IPS DF 6.9 (cell line): ENCODE measurements at places on chromosomes 2 and 18.

DNA sequence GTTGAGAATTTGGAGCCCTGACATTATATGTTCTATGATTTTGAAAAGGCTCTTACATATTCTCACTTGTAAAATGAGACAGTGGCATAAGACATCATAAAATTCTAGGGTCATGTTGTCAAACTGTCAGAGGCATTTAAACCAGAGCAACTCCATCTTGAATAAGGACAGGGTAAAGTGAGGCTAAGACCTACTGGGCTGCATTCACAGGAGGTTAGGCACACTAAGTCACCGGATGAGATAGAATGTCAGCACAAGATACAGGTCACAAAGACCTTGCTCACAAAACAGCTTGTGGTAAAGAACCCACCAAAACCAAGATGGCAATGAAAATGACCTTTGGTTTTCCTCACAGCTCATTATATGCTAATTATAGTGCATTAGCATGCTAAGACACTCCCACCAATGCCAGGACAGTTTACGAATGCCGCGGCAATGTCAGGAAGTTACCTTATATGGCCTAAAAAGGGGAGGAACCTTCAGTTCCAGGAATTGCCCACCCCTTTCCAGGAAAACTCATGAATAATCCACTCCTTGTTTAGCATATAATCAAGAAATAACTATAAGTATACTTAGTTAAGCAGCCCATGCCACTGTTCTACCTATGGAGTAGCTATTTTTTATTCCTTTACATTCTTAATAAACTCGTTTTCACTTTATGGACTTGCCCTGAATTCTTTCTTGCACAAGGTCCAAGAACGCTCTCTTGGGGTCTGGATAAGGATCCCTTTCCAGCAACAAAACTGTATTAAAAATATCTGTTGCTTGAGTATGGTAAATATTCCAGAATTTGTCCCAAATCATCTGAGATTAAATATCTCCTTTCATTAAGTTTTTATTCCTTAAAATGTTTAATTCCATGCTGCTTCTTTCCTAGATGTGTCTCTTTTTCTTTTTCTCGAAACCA lies 406.4 kb downstream of the METTL4 start:
- no peak for DNase-seq

GRCh38 chr2:66428986-66429612 lies 5.8 kb upstream of the MEIS1 start:
- no peak for DNase-seq

DNA sequence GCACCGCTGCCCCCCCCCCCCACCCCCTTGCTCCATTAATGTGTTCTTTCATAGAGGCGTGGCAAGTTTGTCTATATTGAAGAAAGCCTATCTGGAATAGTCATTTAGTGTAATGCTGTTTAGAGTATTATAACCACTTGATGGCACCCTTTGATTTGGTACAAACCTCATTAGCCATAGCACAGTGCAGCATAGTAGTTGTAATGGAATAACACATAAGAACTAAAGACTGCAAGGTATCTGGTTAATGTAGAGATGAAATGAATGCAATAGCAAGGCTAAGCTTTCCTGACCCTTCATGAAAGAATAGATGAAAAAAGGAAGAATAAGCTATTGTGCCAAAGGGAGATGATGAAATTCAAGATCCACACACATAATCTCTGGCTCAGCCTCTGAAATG lies 81.9 kb downstream of the EHBP1 start:
- no peak for DNase-seq

DNA sequence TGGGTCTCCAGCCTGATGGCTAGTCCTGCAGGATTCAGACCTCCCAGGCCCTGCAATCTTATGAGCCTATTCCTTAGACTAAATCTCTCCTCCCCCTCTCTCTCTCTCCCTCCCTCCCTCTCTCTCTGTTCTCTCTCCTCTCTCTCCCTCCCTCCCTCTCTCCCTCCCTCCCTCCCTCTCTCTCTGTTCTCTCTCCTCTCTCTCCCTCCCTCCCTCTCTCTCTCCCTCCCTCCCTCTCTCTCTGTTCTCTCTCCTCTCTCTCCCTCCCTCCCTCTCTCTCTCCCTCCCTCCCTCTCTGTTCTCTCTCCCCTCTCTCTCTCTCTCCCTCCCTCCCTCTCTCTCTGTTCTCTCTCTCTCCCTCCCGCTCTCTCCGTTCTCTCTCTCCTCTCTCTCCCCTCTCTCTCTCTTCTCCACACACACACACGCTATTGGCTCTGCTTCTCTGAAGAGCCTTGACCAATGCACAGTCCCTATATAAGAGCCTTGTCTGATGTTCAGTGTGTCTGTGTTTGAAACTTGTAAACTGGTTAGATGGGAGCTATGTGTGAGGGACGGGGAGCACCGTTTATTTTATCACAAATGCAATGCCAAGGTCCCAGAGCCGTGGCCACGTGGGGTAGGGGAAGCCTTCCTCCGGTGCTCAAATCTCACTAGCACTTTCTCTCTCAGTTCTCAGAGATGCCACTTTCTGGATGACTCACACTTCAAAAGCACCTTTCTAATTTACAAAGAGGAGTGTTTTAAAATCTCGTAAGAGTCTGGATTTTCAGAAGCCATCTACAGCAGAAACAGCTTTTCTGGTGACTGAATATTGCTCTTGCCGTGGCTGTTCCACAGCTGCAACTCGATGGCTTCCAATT lies 9.4 kb upstream of the PRLH start:
- DNase-seq: no peak

DNA sequence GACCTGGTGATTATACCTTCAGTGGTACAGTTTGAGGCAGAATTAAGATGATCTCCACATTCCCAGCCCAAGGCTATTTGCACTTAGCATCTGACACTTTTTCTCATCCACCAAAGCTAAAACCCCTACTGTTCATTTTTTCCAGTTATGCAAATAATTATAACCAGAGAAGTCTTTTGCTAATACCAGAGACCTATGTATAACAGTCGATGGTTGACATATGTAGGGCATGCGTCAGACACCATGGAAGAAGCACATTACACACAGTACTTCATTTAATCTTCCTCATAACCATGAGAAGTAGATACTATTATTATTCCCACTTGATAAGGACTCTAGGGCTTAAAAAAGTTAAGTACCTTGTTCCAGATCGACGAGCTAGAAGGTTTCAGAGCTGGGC lies 36.5 kb downstream of the AP1S3 start:
- no peak for DNase-seq

GRCh38 chr2:203340791-203341487 lies 12.7 kb downstream of the ABI2 start:
- peak; percentile 27 for DNase-seq

DNA sequence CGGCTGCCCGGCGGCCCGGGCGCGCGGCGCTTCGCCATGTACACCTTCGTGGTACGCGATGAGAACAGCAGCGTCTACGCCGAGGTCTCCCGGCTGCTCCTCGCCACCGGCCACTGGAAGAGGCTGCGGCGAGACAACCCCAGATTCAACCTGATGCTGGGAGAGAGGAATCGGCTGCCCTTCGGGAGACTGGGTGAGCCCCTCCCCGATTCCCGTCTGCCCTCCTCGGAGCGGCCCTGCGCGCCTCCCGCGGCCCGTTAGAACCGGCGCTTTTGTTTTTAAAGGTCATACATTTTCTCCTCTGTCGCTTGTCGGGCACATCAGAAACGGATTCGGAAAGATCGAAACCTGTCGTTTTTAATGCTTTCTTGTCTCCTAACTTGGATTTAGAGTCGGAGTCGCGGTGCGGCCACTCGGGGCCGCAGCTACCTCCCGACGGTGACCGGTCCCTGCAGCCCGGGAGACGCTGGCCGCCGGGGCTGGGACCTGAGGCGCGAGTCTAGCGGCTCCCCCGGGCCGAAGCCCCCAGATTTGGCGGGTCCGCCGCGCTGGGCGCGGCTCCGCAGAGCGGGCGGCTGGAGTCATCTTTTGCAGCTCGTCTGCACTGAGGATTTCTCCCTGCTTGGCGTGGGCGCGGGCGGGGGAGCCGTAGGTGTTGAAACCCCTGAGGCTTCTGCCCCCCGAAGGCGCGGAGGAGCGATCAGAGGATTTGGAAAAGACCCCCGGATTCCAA lies 519 bp downstream of the TTL start:
- no peak for DNase-seq

- no peak for DNase-seq
These were observed 112.8 kb downstream of the GULP1 start for GRCh38 chr2:188404341-188405004.

- no peak for DNase-seq
These were observed 44.5 kb downstream of the ABHD3 start for GRCh38 chr18:21660078-21660477.

- DNase-seq: no peak
These were observed 103.7 kb downstream of the CTAGE1 start for GRCh38 chr18:22314001-22314400.

DNA sequence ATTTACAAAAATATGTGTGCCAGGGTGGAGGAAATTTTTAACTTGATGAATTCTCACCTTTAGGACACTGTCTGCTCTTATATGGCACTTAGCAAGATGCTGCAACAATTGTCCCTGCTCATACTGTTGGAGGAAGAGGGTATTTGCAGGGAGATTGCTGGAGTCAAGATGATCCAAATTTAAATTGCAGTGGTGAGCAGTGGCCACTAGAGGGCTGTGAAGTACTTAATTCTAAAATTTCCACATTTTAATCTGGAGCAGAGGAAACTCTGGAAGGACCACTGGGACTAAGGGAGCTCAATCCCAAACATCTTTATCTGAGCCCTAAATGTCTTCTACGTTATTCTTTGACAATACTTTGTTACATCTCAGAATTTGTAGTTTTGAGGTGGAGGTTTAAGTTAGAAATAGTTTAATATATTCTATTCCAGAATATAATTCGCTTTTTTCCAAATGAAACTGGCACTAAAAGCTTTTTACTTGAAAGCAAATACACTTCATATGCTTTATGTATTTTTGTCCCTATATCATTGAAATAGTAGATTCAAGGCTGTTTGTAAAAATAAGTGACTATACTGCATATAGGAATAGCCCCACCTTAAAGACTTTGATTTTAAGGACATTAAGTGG lies 33.0 kb upstream of the PTH2R start:
- no peak for DNase-seq

DNA sequence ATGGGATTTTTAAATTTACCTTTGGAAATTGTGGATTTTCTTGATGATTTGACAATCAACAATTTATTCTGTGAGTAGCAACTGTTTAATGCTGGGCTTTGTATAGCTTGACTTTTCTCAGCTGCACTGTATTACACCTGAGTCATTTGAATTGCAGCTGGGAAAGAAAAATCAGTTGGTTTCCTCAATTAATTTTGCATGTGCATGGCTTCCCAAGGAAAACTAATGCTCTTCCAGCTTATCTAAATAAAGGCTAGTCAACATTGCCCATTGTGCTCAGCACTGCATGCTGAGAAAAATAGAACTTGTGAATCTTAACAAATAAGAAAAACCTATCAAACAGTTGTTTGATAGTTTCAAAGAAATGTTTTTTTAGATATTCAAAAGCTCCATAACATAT lies 268.3 kb upstream of the CDH20 start:
- DNase-seq: no peak

DNA sequence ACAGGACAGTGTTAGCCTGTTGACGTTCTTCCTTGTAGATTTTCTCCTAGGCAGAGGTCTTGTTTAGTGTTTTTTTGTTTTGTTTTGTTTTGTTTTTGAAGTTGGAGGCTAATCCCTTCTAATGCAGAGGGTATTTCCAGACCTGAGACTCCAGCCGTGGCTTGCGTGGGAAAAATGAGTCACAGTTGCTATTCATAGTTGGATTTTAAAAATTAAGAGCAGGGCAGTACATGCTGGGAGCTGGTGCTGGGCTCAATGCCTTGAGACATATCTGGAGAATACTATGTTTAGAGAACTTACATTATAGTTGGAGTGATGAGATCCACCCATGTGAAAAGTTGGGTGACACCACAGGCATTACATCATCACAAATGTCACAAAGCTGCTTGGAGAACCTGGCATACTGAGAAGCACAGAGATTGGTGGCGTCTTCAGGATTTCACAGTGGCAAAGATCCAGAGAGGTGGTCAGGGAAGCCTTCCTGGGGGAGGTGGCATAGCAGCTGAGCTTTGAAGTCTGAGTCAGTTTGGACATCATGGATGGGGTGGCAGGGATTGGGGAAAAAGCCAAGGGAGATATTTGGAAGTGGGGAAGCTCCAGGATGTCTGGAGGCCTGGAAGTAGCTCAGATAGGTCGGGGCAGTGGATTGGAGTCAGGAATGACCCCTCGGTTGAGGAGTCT lies 249.4 kb downstream of the LOXHD1 start:
- DNase-seq: no peak
